ENCODE measurements at places on chromosomes 2 and 18. TPM values are rescaled to one million over a fixed set of nuclear protein-coding genes. Genes with fewer than 3 reads are reported as not detected.

The QPCT gene
- 60.9 TPM for total RNA-seq

The ONECUT2 gene
- total RNA-seq: under 0.01 TPM

The GPR45 gene
- not detected for total RNA-seq

The RFX8 gene
- not detected for total RNA-seq

The ITGB1BP1 gene
- 61.1 TPM for total RNA-seq

The RIT2 gene
- total RNA-seq: not detected

The CIB4 gene
- not detected for total RNA-seq

The DES gene
- total RNA-seq: under 0.01 TPM

The TXNL1 gene
- total RNA-seq: 29.9 TPM

The MYO7B gene
- total RNA-seq: under 0.01 TPM

The CDH20 gene
- not detected for total RNA-seq

The FAM124B gene
- total RNA-seq: not detected

The LBH gene
- total RNA-seq: 30.2 TPM

The MSTN gene
- total RNA-seq: not detected

The TMEM18 gene
- total RNA-seq: 22.4 TPM

The SLC1A4 gene
- total RNA-seq: 7.9 TPM

The ATP5F1A gene
- total RNA-seq: 912 TPM

The NBEAL1 gene
- total RNA-seq: 40.0 TPM

The ZNF638 gene
- 112 TPM for total RNA-seq

The COA5 gene
- 25.1 TPM for total RNA-seq

All from placental epithelial cell (primary cell).